Stimulated activated CD4-positive, alpha-beta T cell treated with anti-CD3 and anti-CD28 coated beads, Interleukin-1b, Interleukin-23, amount 100 ng/mL, for 24 hours (primary cell): ENCODE measurements at places on chromosomes 13 and 19.

DNA sequence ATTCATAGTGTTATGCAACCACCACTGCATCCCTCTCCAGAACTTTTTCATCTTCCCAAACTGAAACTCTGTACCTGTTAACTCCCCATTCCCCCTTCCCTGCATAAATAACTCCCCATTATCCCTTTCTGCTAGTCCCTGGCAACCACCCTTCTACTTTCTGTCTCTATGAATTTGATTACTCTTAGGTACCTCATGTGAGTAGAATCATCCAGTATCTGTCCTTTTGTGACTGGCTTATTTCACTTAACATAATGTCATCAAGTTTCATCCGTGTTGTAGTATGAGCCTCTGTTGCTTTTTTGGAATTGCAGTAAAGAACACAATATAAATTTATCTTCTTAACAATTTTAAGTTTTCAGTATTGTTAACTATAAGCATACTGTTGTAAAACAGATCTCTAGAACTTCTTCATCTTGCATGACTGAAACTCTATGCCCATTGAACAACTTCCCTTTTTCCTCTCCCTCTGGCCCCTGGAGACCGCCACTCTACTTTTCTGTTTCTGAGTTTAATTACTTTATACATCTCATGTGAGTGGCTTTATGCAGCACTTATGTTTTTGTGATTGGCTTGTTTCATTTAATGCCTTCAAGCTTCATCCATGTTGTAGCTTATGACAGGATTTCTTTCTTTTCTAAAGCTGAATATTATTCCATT lies 87.3 kb upstream of the ABCC4 start:
- no peak for DNase-seq

- DNase-seq, result no peak
Observed at GRCh38 chr13:87003265-87003664, 667.9 kb upstream of the SLITRK5 start.

GRCh38 chr19:39566064-39566463 lies 26.1 kb upstream of the EID2 start:
- DNase-seq, result no peak

DNA sequence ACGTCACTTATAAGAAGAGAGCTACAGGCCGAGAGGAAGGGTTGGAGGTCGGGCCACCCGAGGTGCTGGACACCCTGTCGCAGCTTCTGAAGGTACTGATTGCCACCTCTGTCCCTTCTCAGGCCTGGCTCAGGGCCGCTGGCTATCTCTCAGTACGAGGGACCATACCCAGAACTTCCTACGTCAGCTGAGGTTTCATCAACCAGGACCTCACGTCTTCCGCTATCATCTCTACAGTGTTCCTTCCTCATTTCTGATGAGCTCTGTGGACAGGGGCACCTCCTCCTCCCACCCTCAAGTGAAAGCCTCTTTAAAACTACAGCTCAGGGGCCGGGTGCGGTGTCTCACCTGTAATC lies 58.2 kb upstream of the USE1 start:
- no peak for DNase-seq

DNA sequence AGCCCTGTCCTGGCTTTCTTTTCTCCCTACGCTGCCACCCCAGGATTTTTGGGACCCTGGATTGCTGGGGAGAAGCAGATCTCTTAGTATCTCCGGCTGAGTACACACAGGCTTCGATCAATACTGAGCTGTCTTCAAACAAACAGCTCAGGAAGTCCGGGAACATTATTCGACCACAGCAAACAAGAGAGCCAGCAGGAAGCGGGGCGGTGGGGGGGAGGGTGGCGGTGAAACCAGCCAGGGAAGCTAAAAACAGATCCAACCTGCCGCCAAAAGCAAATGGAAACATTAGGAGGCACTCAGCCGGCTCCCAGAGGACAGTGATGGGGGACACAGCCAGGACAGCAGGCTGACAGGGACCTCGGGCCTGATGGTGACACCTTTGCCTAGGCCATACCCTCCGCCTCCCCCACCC lies 12.2 kb upstream of the BCAM start:
- DNase-seq, result no peak

GRCh38 chr19:10764340-10764894 lies 46.5 kb downstream of the DNM2 start:
- no peak for DNase-seq

- no peak for DNase-seq
Observed at GRCh38 chr13:104833221-104833620, 1702.2 kb downstream of the EFNB2 start.

DNA sequence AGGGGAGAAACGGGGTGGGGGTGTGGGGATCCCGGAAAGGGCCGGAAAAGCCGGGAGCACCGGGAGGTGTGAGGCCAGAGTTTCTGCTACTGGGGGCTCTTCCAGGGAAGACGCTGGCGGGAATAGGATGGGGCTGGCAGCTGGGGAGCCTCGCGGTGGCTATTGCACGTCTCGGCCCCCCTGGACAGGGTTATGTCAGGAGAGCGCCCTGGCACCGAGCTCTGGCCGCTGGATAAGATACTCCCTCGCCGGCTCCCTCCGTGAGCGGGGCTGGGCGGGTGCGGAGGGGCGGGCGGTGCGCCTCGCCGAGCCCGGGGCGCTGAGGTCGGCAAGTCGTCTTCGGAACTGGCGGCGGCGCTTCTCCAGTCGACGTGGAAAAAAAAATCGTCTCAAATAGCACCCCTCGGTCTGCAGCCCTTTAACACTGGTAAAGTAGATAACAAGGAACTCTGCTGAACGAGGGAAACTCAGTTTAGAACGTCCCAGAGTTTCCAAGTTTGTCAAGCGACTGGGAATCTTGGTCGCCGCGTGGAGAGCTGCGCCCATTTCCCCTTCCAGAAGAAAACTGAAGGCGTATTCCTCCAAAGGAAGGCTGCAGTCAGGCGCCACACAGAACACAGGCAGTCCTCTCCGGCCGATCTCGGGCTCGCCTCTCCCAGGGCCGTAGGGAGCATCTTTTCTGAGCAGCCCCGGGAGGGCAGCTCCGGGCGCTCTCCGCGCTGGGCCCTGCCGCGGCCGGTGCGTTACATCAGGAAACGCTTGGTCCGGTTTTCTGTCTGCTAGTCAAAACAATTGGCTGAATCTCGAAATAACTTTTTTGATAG lies 115.1 kb downstream of the KCNRG start:
- no peak for DNase-seq

GRCh38 chr19:49217382-49217781 lies 59.8 kb downstream of the TRPM4 start:
- DNase-seq, result no peak

GRCh38 chr13:101785858-101786257 lies 333.4 kb downstream of the ITGBL1 start:
- no peak for DNase-seq

DNA sequence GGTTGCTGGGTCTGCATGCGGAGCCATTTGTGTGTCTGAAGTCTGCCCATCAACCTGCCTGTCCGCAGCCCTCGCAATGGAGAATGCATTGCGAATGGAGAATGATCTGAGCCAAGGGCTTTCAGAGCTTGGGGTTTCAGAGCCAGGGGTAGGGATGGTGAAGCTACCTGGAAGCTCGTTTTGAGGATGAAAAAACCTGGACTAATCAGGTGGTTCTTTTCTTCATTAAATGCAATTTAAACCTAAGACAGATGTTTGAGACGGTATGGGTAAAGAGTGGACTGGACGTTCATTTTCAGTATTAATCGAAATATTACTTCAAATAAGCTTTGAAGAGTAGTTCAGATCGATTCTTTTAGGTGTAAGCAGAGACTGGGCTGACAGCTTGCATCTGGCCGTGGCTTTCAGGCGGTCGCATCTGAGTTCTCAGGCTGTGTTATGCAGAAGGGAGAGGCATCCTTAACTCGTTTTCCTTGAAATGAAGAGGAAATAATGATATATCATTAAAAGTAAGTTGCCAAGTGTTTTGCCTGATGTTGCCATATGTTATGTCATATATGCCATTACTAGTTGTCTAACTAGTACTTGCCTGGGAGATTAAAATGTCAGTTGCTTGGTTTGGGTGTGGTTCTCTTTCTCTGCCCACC lies 801 bp downstream of the MCF2L start:
- no peak for DNase-seq

- DNase-seq, result no peak
Observed at GRCh38 chr19:679418-680286, 3.5 kb downstream of the FSTL3 start.

GRCh38 chr13:52001120-52001731 lies 10.0 kb downstream of the ATP7B start:
- no peak for DNase-seq
